ENCODE measurements at places on chromosomes 2 and 18.

- DNase-seq = no peak
These were observed 109.5 kb downstream of the INHBB start for GRCh38 chr2:120455390-120455789.

GRCh38 chr2:152594022-152594766 lies 123.1 kb downstream of the PRPF40A start:
- DNase-seq = peak; percentile 67

DNA sequence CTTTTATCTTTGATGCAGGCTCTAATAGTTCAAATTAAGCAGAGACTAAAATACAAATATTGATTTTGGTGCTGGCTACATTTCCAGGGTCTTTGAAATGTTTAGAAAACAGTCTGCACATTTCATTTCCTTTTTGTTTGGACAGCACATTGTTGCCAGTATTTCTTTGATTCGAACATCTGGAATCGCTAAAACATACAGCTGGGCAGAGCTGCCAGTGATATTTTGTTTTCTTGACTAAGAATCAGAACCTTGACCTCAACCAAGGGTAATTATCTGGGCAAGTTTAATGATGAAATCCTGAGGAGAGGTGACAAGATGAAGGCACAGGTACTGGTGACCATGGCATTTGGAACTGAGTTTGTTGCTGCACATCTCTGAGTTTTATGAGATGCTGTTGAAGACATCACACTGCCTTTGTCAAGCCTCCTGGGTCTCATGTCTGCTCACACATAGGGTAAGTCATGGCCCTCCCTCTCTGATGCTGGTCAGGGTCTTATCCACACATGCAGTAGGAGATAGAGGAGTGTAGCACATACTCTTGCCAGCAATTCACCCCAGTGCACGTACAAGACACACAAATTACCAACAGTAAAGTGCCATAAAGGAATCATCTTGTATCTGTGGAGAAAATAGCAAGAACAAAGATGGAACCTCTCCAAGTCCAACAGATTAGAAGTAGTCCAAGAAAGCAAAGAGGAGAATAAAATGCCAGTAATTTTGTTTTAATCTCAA lies 391.9 kb downstream of the RND3 start:
- DNase-seq = no peak

GRCh38 chr2:30122362-30122761 lies 24.4 kb upstream of the YPEL5 start:
- no peak for DNase-seq

DNA sequence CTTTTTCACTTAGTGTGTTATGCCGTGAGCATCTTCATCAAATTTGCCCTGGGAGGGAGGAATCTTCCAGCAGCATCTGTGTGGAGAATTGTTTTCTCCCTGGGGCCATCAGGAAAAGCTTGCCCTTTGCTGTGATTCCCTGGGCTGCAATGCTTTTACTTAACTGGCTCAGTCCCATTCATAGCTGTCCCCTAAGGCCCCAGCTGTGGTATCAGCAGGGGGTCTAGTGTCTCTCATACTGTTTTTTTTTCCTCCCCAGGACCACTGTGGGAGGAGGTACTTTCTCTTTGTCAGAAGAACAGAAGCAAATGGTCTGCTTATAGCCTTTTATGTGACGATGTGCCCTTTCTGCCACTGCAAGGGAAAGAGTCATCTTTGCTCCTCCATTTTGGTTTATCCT lies 176.8 kb upstream of the CELF4 start:
- no peak for DNase-seq

- DNase-seq = no peak
These were observed 37.8 kb upstream of the MALL start for GRCh38 chr2:110153416-110153815.

- DNase-seq = no peak
These were observed 122.6 kb upstream of the SPRED2 start for GRCh38 chr2:65554765-65555591.

DNA sequence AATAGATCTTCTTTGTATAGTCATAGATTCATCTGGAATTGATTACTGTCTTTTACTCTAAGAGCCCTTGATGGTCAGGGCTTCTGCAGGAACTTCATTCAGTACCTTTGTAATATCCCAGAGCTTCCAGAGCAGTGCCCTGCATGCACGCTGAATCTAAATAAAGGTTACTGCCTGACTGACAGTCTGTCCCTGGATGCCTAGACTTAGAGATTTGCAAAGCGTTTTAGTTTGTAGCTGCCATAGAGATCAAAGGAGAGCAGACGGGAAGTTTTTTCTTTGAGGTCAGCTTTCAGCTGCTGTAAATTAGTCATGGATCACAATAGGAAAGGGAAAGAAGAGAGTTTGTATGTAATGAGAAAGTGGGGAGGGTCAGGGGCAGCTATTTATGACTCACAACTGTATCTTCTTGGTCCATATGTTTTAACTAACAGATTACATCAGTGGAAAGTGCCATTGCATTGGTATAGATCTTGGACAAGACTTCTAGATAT lies 45.2 kb upstream of the NYAP2 start:
- DNase-seq = no peak

GRCh38 chr2:101231937-101232730 lies 20.6 kb upstream of the CNOT11 start:
- no peak for DNase-seq

DNA sequence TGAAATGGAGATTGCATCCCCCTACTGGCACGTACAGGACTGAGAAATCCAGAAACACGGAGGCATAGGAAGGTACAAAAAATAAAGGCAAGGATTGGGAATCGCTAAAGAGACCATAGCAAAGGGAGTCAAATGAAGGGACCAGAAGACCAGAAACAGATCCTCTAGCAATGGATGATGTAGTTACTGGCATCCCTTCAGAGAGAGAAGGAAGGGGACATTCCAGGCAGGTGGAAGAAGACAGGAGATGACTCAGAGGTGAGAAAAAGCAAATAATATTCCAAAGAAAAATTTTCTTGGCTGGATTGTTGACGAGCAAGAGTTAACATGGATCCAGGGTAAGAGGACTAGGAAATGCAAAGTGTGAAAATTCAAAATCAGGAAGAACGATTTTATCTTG lies 78.4 kb upstream of the FZD7 start:
- DNase-seq = no peak

DNA sequence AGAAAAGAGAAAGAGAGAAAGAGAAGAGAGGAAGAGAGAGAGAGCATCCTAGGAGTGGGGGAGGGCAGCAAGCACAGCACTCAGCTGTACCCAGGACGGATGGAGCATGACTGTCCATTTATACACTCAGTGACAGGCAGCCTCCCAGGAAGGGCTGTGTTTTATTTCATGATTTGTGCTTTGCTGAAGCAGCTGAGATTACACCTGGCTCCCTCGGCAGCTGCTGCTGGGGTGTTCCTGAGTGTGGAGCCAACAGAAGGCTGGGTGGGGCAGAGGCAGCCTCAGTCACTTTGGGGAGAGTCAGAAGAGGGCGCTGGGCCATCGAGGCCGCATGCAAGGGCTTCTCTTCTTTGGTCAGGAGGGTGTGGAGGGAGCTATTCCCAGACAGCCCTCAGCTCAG lies 47.8 kb upstream of the TEX51 start:
- peak; percentile 22 for DNase-seq

GRCh38 chr18:8814206-8814605 lies 108.8 kb downstream of the MTCL1 start:
- no peak for DNase-seq

- no peak for DNase-seq
These were observed 289.0 kb downstream of the PIEZO2 start for GRCh38 chr18:10860382-10860781.

- DNase-seq = peak; percentile 66
These were observed 94.3 kb upstream of the ITGB6 start for GRCh38 chr2:160294339-160294803.

- no peak for DNase-seq
These were observed 712.5 kb upstream of the LRATD1 start for GRCh38 chr2:13919981-13920382.

Measured in activated CD4-positive, alpha-beta T cell treated with anti-CD3 and anti-CD28 coated beads, Interleukin-2, amount 10 ng/mL, durations not matched to agents 24 days and 14 days (primary cell).